ENCODE measurements at places on chromosomes 12 and 14.
A peak's percentile ranks its signal among the peaks of the same experiment; 100 is the strongest.

DNA sequence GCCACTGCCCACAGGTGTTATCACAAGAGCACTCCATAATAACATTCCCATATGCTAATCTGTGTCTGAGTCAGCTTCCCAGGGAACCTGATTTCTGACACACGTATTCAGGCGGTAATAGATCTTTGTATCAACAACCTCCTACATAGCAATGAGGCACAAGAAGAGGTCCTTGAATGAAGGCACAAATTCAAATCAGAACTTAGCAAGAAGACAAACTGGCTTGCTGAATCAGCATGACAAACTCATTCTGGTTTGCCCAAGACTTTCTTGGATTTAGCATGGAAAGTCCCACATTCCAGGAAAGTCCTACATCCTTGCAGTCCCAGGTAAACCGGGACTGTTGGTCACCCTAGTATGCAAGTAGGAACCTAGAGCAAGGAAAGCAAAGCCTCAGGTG is 33.9 kb upstream of the RNU6-7 start:
- DNase-seq = no peak

DNA sequence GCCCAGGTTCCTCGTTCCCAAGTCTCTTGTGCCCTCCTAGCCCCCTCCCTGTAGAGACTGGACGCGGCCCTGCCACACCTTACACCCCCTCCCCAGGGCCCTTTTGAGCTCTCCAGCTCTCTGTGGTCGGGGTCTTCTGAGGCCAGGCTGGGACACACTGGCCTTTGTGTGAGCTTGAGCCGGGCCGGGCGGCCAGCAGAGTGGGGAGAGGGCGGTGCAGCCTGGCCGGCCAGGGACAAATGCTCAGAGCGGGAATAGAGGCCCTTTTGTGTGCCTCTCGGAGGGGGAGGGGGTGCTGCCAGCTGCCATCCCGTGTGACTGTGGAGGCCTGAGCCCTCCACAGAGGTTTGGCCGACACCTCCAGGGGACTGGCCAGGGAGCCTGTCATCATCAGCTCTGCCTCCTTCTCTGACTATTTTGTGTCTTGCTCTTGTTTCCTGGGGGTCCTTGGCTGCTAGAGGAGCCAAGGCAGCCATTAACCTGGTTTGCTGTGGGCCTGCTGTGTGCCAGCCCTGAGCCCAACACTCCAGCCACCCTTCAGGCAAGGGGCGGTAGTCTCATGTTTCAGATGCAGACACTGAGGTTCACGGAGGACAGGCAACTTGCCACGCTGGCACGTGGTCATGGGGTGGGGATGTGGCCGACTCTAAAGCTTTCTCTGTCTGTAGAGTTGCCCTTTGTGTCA is 13.6 kb downstream of the FAM222A start:
- no peak for DNase-seq

GRCh38 chr14:90521084-90521929 is 124.5 kb downstream of the CALM1 start:
- DNase-seq = no peak

- DNase-seq = no peak
Observed at GRCh38 chr14:104319491-104320241, 181.3 kb downstream of the KIF26A start.

DNA sequence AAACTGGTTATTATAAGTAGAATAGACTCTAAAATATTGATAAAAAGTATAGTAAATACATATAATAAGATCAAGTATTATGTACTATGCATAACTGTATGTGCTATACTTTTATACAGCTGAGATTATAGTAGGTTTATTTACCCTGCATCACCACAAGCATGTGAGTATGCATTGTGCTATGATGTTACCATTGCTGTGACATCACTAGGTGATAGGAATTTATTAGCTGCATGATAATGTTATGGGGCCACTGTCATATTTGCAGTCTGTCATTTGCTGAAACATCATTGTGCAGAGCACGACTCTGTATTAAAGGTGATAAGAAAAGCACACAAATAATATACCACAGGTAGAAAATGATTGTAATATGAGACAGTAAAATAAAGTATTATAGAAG is 385.6 kb downstream of the ZFP36L1 start:
- no peak for DNase-seq

DNA sequence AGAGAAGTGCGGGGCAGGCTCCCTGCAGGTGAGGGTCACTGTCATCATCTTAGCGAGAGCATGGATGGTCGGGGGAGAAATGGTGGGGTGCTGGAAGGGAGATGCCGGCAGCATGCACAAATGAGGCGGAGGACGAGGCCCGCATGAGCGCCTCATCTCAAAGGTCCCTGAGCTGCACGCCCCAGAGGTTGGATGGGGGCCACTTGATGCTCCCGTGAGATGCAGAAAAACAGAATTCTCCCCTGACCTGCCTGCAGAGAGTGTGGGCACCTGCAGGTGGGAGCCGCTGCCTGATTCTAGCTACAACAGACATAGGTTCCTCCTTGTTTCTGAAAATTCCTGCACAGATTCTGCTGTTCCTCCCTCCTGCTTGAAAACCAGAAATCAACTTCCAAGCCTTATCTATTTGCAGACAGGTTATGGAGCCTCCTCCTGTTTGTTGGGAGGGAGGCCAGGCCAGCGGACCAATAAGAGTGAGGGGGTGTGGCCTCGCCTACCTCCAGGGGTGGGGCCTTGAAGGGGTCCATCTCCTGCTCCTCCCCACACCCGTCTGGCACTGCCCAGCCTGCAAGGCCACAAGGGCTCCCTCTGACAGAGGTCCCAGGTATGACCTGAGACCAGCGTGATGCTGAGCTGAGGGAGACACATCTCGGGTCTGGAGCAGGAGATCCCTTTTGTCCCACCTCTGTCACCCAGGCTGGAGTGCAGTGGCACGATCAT is 67.2 kb downstream of the KDM2B start:
- peak; percentile 78 for DNase-seq

GRCh38 chr12:57718641-57719528 is 19.7 kb downstream of the AGAP2 start:
- no peak for DNase-seq

DNA sequence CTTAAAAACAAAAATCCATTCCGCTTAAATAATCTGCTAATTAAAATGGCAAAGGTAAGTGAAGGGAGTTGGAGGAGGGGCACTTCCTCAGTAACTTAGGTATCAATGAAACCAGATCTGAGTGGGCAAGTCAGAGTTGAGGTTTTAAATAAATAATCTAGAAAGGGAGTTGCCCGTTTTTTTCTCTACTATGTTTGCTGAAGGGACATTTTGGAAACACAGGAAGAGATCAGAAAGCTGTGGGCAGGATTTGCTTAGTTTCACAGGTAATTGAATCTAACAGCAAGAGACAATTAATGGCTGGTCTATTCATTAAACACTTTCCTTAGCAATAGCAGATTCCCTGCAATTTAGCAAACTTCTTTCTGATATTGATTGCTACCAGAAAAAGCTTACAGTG is 186.0 kb upstream of the ABCD2 start:
- DNase-seq = no peak
